Stimulated activated CD8-positive, alpha-beta memory T cell treated with anti-CD3 and anti-CD28 coated beads, Interleukin-7, amount 100 ng/mL, for 24 hours (primary cell): ENCODE measurements at places on chromosomes 5 and 9.

GRCh38 chr5:111254613-111255012, 30.4 kb downstream of the CAMK4 start:
- peak; percentile 45 for DNase-seq

DNA sequence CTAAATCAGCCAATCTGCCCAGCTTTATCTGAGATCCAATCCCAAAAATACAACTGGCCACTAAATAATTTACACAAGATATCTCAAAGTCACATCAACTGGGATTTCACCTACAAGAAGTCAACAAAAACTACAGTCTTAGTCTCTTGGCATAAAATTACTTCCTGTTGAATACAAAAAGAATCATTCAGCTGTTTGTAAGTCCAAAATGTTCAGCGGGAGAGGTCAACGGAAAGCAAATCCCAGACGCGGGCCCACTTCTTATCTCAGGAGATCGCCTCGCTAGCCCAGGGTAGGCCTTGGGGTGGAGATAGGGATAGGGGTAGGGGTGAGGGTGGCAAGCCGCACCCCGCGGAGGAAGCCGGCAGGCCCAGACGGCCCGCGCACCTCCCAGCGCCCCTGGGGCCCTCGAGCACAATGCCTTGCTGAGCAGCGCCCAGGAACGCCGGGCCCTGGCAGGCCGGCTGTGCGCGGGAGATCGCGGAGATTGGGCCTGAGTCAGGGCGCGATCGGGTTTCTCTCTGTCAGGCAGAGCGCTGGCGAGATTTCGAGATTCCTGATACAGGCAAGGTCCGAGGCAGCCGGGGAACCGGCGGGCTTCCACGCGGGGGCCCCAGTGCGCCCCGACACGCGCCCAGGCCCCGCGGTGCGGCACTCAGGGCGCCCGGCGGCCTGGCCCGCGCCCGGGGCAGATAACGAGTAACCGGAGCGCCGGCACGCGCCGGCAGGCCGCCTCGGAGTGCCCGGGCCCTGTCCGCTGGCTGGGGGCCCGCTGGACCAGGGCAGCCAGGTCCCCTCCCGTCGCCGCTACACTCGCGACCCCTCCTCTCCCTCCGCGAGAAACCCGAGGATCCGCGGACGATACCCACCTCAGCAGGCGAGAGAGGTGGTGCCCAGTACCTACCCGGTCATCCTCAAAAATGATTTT, 601 bp downstream of the HINT1 start:
- DNase-seq = peak; percentile 35

GRCh38 chr5:2916076-2916682, 164.7 kb upstream of the IRX2 start:
- no peak for DNase-seq

DNA sequence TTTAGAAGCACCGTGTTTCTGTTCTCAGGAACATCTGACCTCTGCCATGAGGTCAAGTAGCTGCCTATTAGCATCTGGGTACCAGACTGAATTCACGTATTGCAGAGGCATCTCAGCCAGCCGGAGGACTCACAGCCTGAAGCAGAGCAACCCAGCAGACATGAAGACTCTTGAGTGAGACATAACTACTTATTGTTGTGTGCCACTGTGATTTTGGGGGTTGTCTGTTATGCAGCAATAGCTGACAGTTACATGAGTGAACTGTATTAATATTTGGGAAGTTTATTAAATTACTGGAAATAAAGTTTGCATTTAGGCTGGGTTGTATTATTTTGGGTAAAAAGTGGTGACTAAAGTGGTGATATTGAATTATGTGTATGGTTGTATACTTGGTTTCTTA, 1.3 kb upstream of the ACOT12 start:
- DNase-seq = no peak

DNA sequence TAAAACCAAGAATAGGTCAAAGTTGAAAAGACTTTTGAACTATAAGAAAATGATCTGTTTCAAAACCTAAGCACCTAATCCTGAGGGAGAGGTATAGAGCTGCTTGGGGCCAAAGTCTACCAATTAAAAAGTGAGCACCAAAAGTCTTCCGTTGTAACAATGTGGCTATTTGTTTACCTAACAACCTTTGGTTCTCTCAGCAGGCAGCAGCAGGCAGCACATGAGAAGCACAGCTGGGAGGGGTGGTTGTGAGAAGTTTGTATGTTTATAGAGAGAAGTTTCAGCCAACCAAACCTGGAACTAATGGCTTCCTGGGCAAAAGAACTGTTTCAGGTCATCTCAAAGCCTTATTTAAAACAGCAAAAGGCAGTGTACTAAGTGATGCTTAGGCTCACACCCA, 59.8 kb upstream of the TBC1D9B start:
- DNase-seq = no peak

GRCh38 chr9:115400796-115401195, 282.8 kb upstream of the TNC start:
- DNase-seq = no peak

DNA sequence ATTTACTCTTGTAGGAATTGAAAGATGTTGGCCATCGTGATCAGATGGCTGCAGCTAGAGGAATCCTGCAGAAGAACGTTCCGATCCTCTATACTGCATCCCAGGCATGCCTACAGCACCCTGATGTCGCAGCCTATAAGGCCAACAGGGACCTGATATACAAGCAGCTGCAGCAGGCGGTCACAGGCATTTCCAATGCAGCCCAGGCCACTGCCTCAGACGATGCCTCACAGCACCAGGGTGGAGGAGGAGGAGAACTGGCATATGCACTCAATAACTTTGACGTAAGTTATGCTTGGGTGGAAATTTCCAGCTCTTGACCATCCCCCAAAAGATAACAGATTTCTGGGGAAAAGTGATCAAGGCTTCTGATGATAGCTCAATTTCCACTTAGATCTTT, 50.6 kb downstream of the LRRTM2 start:
- DNase-seq = no peak

GRCh38 chr9:98016137-98016680, 33.1 kb downstream of the ANP32B start:
- DNase-seq = no peak

GRCh38 chr5:93819668-93820067, 78.3 kb upstream of the POU5F2 start:
- DNase-seq = no peak

DNA sequence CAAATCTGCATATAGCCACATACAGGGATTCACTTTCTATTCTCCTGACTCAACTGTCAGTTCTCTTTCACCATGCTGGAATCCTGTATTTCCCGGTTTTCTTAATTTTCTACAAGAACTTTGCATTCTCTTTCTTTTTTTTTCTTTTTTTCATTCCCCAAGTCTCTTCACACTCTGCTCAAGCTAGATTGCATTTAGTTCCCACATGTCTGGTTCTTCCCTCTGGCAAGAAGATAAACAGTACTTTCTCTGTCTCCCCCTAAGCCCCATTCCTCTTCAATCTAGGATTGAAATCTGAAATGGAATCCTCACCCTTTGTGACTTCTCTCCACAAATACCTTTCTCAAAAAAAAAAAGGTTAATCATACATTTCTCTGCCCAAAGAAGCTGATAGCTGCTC, 64.2 kb upstream of the SLC12A2 start:
- no peak for DNase-seq
